Inflammatory macrophage treated with lipopolysaccharide for 1 hour (primary cell): ENCODE measurements at places on chromosomes 7 and 10.
A peak's percentile ranks its signal among the peaks of the same experiment; 100 is the strongest.

DNA sequence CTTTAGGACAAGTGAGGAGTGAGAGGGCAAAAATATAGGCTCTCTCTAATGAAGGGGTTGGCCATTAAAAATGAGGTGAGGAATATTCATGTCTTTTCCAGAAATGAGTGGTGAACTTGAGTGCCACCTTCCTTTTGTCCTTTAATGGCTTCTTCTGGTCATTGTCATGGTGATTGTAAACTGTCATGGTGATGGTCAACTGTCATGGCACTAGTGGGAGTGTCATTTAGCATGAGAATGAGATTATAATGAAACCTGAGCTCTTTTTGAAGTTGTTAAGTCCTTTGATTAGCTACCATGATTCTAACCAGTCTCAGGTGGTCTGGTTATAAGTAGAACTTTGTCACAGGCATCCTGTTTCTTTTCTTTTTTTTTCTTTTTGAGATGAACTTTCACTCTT is 524.4 kb downstream of the NEBL start:
- DNase-seq: no peak

DNA sequence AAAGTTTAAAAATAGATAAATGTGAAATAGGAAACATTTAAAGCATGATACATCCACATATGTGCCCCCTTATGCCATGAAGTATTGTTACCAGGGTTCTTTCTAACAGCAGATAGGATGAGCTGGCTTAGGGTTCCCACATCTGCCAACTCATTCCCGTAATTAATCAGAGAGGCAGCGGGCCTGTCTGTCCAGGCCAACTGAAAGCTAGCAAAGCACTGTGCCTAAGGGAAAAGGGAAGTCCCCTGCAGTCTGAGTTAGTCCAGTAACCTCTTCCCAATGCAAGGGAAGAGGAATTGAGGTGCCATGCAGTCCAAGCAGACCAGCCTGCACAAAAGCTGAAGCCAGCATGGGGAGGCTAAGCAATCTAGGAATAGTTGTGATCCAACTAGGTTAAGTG is 18.3 kb upstream of the ZC3HAV1L start:
- no peak for DNase-seq

DNA sequence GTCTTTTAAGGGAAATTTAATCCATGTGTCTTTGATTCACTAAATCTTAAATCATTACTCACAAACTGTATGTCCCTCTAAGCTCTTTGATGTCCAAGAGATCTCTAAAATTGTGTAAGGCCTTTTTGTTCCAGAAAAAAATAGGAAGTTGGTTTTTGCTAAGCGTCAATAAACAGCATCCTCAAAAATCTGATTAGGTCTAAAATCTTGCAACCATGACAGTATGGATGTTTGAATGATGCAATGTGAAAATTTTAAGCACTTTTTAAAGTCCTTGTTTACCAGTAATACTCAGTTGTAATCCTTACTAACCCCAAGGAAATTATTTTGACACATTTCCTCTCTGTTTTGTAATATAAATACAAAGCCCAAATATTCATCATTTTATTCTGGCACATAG is 6.8 kb downstream of the MET start:
- peak; percentile 49 for DNase-seq

- peak; percentile 85 for DNase-seq
Observed at GRCh38 chr10:109922976-109923921, at the start of gene XPNPEP1. Gene XPNPEP1 (minus strand): TSS chr10:109923511. CDS start chr10:109923433, 78 bp downstream.

DNA sequence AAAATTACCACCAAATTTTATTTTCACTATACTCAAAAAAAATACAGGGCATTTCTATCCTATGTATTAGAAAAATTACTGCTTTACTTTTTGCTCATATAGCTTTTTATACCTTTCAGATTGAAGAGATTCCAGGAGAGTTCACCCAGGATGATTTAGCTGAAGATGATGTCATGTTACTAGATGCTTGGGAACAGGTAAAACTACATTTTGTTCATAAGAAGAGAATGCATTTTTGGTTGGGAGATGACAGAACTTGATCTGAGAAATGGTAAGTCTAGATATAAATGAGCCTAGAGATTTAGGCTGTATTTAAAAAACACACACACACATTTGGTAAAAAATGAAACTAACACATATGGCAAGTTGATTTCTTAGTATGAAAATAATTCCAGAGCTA is 38.1 kb upstream of the ARL4A start:
- no peak for DNase-seq

- no peak for DNase-seq
Observed at GRCh38 chr10:3071405-3072198, 4.3 kb downstream of the PFKP start.

DNA sequence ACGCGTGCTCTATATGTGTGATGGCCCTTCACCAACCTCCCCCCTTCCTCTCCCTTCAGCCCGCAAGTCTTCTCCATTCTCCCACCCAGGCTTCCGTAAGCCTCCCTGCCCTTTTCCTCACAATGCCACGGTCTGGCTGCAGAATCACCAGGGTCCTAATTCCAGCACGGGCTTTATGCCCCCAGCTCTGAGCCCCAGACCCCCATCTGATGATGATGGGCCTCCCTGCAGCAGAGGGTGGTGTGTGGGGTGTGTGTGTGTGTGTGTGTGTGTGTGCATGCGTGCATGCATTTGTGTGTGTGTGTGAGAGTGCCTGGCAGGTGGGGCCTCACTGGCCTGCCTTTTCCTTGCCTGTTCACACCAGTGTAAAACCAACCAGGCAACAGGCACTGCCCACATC is 109.9 kb downstream of the OAT start:
- DNase-seq: no peak

GRCh38 chr7:75879771-75880184 is 944 bp downstream of the RHBDD2 start:
- no peak for DNase-seq
